IMR-90 (cell line): ENCODE measurements at places on chromosomes 13 and 19. TPM values are rescaled to one million over a fixed set of nuclear protein-coding genes. Genes with fewer than 3 reads are reported as not detected.

Gene ZSCAN5C
- total RNA-seq: not detected in 2 replicates

DNA sequence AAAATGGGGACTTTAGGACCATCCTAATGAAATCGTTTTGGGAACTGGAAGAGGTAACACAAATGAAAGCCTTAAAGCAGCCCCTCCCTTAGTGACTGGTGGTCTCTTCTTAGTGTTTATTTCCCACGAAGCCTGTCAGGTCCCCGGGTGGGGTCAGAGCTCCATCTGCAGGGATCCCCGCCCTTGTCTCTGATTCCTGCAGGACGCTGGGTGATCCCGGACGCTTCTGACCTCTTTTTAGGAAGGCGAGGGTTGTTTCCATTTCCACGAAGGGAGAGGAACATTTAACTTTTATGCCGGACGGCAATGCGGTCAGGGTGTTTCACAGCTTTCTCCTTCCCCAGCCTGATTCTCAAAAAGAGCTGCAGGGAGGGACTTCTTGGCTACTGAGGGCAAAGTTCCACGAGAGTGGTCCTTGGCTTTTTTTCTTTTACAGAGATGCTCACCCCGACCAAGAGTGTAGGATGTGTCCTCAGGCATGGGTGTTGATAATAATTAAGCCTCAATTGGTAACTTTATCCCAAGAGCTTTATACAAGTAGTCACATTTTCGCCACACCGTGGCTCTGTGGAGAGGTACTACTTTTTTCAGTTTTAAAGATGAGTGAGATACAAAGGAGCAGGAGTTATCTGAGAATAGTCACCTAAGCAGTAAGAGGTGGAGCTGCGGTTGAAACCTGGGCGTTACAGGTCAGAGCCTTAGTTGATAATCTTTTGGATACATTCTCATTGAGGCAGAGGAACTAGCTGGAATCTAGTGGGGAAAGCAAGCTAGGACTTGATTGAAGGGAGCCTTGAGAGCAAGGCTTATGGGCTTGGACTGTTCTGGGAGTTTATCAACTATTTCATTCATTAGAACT lies 813 bp downstream of the ZNF284 start:
- no peaks in the 10 kb centered on the region; the same call in 1 of the 2 replicates for H3K36me3 ChIP-seq
- H3K27me3 ChIP-seq: no peaks in the 10 kb centered on the region
- DNase-seq: no peak

- peaks cover 14% of the 10 kb centered on the region for H3K4me1 ChIP-seq
- peak overlapping the region; percentile 95 for H3K27ac ChIP-seq
- no peaks in the 10 kb centered on the region for H3K27me3 ChIP-seq
- H3K36me3 ChIP-seq: peaks cover 2% of the 10 kb centered on the region; the same call in 1 of the 2 replicates
- DNase-seq: peak; percentile 96
- H3K4me3 ChIP-seq: peak overlapping the region; percentile 90
Measured at GRCh38 chr13:97223711-97224541, 1.8 kb downstream of the MBNL2 start.

Gene GSX1
- total RNA-seq: not detected in 2 replicates

DNA sequence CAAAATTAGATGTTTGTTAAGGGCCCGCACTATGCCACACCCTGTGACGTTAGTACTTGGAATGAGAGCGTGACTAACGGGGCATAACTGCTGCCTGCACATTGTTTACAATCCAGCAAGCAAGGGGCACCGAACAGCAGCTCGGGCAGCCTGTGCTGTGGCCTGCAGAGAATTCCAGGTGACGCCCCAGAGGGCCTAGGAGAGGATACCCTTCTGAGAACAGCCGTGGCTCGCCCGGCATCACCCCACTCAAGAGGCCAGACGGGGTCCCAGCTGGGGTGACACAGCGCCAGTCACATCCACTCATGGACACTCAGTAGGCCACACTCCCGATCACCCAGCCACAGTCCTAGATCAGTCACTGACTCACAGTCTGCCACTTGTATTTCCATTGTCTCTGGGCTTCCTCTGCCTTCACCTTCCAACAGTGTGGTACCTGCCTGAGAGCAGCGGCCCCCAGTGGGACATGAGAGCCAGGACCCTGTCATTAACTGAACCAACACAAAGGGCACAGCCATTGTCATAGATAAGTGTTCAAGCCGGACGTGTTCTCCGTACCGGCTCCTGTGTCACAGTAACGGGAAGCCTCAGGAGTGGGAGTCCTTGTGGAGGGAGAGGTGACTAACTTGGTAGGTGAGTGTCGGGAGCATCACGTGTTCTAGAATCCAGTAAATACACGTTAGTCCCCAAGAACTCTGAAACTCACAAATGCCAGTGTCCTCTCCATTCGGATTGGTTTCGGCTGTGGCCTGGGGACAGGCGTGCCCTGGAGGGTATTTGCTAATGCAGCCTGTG lies 7.5 kb downstream of the ZNF331 start:
- H3K4me1 ChIP-seq: peaks cover 12% of the 10 kb centered on the region
- no peaks in the 10 kb centered on the region for H3K27me3 ChIP-seq
- peak; percentile 80 for DNase-seq
- peaks cover 3% of the 10 kb centered on the region; the same call in 1 of the 2 replicates for H3K36me3 ChIP-seq
- H3K27ac ChIP-seq: peak overlapping the region; percentile 72

Gene TMEM59L
- under 0.01 and 0.28 TPM in 2 replicates for total RNA-seq

Gene CEACAM21
- not detected in 2 replicates for total RNA-seq

- DNase-seq: no peak
- H3K27me3 ChIP-seq: no peaks in the 10 kb centered on the region
- H3K4me1 ChIP-seq: peaks cover 1% of the 10 kb centered on the region; the same call in 1 of the 2 replicates
Measured at GRCh38 chr13:77894743-77895142, 23.9 kb downstream of the EDNRB start.

GRCh38 chr13:27022571-27023311 lies 148.9 kb downstream of the USP12 start:
- peaks cover 20% of the 10 kb centered on the region for H3K4me1 ChIP-seq
- H3K27ac ChIP-seq: peak overlapping the region; percentile 78
- H3K4me3 ChIP-seq: no peak overlapping the region
- H3K36me3 ChIP-seq: no peaks in the 10 kb centered on the region
- DNase-seq: peak; percentile 89
- H3K27me3 ChIP-seq: peaks cover 6% of the 10 kb centered on the region

Gene LRFN3
- 0.36 and 0.56 TPM in 2 replicates for total RNA-seq

Gene APLP1
- 4.7 and 6.7 TPM in 2 replicates for total RNA-seq

Gene CNMD
- total RNA-seq: not detected in 2 replicates

- peaks cover 3% of the 10 kb centered on the region; the same call in 1 of the 2 replicates for H3K4me1 ChIP-seq
- H3K36me3 ChIP-seq: no peaks in the 10 kb centered on the region
- DNase-seq: peak; percentile 26
- no peak overlapping the region for H3K4me3 ChIP-seq
Measured at GRCh38 chr13:93951108-93951507, 528.4 kb downstream of the DCT start.

DNA sequence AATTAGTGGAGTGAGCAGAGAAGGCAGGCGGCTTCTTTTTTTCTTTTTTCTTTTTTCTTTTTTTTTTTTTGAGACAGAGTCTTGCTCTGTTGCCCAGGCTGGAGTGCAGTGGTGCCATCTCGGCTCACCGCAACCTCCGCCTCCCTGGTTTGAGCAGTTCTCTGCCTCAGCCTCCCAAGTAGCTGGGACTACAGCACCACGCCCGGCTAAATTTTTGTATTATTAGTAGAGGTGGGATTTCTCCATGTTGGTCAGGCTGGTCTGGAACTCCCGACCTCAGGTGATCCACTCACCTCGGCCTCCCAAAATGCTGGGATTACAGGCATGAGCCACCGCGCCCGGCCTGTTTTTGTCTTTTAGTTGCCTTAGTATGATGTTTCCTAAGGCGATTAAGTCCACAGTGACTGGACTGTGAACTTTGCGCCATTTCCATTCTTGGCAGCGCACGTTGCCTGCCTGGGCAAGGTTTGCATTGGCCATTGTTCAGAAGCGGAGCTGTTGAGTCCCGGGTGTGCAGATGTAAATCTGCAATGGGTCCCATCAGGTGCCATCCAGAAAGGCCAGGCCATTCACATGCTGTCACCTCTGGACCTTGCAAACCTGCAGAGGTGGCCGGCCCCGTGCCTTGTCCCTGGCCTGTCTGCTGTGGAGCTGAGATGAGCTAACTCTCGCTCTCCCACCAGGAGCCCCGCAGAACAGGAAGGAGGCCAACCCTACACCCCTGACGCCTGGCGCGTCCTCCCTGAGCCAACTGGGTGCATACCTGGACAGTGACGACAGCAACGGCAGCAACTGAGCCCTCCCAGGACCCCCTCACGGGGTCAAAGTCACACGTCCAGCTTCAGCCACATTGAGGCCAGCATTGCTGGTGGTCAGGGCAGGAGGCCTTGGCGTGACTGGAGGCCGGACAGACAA lies 10.9 kb upstream of the SHD start:
- H3K4me1 ChIP-seq: no peaks in the 10 kb centered on the region
- peaks cover 21% of the 10 kb centered on the region for H3K36me3 ChIP-seq
- DNase-seq: no peak
- H3K27me3 ChIP-seq: no peaks in the 10 kb centered on the region
- no peak overlapping the region for H3K27ac ChIP-seq

DNA sequence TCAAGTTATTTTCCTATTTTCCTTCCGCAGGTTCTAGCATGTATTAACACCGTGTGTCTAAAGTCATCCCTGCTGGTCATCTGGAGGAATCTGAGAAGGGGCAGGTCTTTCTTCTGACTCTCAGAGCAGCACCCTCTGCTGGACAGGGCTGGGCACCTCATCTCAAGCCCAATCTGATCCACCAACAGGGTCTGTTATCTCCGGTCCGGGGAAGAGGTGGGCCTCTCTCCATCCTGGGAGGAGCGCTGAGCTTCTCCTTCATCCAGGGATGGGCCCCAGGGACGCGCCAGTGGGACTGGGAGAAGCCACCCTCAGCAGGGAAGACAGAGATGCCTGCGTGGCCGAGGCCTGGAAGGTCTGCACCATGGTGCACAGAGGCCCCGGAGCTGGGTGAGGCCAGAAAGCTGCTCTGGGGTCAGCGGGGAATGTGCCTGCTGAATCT lies 26.0 kb upstream of the ZNF331 start:
- no peaks in the 10 kb centered on the region for H3K36me3 ChIP-seq
- H3K4me3 ChIP-seq: no peak overlapping the region
- peaks cover 5% of the 10 kb centered on the region for H3K4me1 ChIP-seq
- no peak overlapping the region for H3K27ac ChIP-seq

Gene TMEM259
- total RNA-seq: 22.6 and 26.4 TPM in 2 replicates

DNA sequence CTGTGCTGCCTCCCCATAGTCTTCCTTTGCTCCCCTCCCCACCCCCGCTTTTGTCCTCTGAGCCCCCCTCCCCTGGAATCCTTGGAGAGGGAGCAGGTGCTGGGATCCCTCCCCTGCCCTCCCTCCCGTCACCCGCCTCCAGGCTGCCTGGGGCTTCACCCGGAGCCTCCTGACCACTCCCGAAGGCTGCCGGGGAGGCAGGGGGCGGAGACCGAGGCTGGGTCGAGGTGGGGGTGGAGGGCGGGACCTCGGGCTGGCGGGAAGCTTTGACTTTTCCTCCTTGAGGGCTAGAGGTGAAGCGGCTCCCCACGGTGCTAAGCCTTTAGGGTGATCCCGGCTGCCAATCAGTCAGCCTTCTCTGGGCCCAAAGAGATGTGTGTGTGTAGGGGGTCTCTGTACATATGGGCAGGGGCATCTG lies 1.5 kb downstream of the KMT5C start:
- peak; percentile 33 for DNase-seq
- H3K4me3 ChIP-seq: peak overlapping the region; percentile 87
- H3K27me3 ChIP-seq: no peaks in the 10 kb centered on the region
- H3K36me3 ChIP-seq: peaks cover 13% of the 10 kb centered on the region; the same call in 1 of the 2 replicates
- H3K4me1 ChIP-seq: peaks cover 13% of the 10 kb centered on the region
- no peak overlapping the region; the same call in 1 of the 2 replicates for H3K27ac ChIP-seq

Gene SIGLEC5
- not detected in 2 replicates for total RNA-seq

- peak overlapping the region; percentile 68 for H3K27ac ChIP-seq
- DNase-seq: peak; percentile 95
- no peak overlapping the region for H3K4me3 ChIP-seq
- peaks cover 20% of the 10 kb centered on the region for H3K36me3 ChIP-seq
- no peaks in the 10 kb centered on the region for H3K27me3 ChIP-seq
Measured at GRCh38 chr13:98214008-98214643, 37.1 kb upstream of the RNF113B start.

- H3K4me1 ChIP-seq: no peaks in the 10 kb centered on the region
- no peak overlapping the region for H3K27ac ChIP-seq
- no peak overlapping the region for H3K4me3 ChIP-seq
Measured at GRCh38 chr19:17671906-17672305, 16.2 kb downstream of the UNC13A start.

GRCh38 chr13:114222461-114222968 lies 12.2 kb upstream of the CDC16 start:
- no peak overlapping the region for H3K27ac ChIP-seq
- H3K36me3 ChIP-seq: no peaks in the 10 kb centered on the region
- no peak overlapping the region for H3K4me3 ChIP-seq
- H3K27me3 ChIP-seq: no peaks in the 10 kb centered on the region

Gene MCEMP1
- total RNA-seq: not detected in 2 replicates

DNA sequence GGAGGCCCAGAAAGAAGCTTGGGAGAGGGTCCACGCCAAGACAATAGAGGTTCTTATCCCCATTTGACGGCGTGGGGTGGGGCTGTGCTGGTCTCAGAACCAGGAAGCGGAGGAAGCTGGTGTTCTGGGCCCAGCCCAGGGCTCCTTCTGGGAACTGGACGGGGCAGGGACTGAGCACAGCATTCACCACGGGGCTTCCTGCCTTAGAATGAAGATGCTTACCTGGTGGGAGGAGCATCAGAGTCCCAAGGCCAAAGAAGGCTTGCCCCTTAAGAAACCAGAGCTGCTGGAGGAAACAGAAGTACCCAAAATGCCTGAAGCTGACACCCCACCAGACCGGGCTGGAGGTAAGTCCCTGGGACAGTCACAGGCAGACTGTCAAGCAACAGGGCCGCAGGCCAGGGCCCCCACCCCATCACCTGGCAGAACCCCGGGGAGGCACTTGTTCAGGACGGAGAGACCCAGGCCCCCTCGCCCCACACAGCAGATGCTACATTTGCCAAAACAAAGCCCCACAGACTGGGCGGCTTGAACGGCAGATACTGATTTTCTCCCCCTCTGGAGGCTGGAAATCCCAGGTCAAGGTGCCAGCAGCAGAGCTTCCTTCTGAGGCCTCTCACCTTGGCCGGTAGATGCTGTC lies 17.8 kb upstream of the IGLON5 start:
- no peaks in the 10 kb centered on the region for H3K4me1 ChIP-seq
- no peak overlapping the region for H3K4me3 ChIP-seq
- H3K27me3 ChIP-seq: no peaks in the 10 kb centered on the region
- DNase-seq: no peak
- no peak overlapping the region for H3K27ac ChIP-seq
